GM12878 (cell line): ENCODE measurements at places on chromosomes 13 and 19.
A peak's percentile ranks its signal among the peaks of the same experiment; 100 is the strongest.

DNA sequence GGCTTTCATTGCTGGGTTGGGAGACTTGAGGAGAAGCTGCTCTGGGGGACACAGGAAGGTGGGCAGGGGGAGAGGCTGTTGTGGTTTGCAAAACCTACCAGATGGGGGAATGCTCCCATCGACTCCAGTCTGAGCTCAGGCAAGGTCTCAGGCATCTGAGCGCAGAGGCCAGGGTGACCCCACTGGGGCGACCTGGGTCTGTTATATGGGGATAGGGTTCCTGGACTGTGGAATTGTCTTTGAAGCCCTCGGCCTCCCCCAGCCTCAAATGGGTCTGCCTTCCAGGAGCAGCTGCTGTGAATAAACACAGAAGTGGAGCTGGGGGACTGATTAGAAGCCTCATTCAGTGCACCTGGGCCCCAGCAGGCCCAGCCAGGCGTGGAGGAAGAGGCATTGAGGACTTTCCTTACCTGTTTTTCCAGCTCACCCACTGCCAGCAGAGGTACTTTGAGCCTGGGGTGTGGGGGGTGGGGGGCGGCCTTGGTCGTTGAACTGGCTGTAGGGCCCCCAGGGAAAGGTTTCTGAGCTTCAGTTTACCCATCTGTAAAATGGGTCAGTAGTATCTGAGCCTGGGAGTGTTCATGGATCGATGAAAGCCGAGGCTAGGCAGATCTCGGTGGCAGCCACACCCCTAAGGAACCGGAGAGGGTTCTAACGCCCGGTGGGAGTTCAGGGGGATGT is 1.4 kb downstream of the CERS4 start:
- H3K36me3 ChIP-seq, result no peaks in the 10 kb centered on the region; the same call in 1 of the 2 replicates
- DNase-seq, result no peak
- peak overlapping the region; percentile 95 for H3K27ac ChIP-seq
- peaks cover 25% of the 10 kb centered on the region for H3K4me1 ChIP-seq
- peak overlapping the region; percentile 83 for H3K4me3 ChIP-seq
- no peaks in the 10 kb centered on the region for H3K27me3 ChIP-seq

DNA sequence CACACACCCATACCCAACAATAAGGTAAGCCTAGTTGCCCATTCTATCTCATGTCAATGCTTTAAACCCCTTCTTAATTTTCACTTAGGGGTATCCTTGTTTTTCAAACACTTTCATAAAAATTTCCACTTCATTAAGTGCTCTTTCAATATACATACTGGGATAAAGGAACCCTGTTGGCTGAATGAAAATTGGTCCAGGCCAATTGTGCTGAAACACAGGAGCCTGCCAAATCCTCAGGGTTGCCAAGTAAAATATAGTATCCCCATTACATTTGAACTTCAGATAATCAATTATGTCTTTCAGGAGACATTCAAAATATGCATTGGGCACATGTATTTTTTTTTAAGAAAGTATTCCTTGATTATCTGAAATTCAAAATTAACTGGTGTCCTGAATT is 1131.1 kb downstream of the SLITRK1 start:
- H3K4me1 ChIP-seq, result no peaks in the 10 kb centered on the region
- H3K36me3 ChIP-seq, result no peaks in the 10 kb centered on the region
- no peak overlapping the region for H3K4me3 ChIP-seq
- no peaks in the 10 kb centered on the region for H3K27me3 ChIP-seq
- no peak for DNase-seq

GRCh38 chr19:2534423-2535013 is 58.6 kb downstream of the GADD45B start:
- no peak overlapping the region for H3K4me3 ChIP-seq
- H3K4me1 ChIP-seq, result no peaks in the 10 kb centered on the region
- no peaks in the 10 kb centered on the region for H3K27me3 ChIP-seq
- no peaks in the 10 kb centered on the region for H3K36me3 ChIP-seq

- no peaks in the 10 kb centered on the region for H3K27me3 ChIP-seq
- peaks cover 26% of the 10 kb centered on the region for H3K4me1 ChIP-seq
Measured at GRCh38 chr19:35740108-35740422, 2.2 kb downstream of the IGFLR1 start.

- no peaks in the 10 kb centered on the region for H3K27me3 ChIP-seq
- H3K4me3 ChIP-seq, result no peak overlapping the region
- no peaks in the 10 kb centered on the region for H3K36me3 ChIP-seq
- H3K27ac ChIP-seq, result no peak overlapping the region
Measured at GRCh38 chr13:73065036-73065435, 6.2 kb downstream of the KLF5 start.

- no peaks in the 10 kb centered on the region for H3K4me1 ChIP-seq
- no peak overlapping the region for H3K4me3 ChIP-seq
- DNase-seq, result no peak
- H3K27ac ChIP-seq, result no peak overlapping the region
Measured at GRCh38 chr19:48826606-48827020, 9.7 kb downstream of the HSD17B14 start.

- no peak overlapping the region for H3K27ac ChIP-seq
- no peak for DNase-seq
- no peaks in the 10 kb centered on the region for H3K27me3 ChIP-seq
Measured at GRCh38 chr13:75879656-75880055, 243.5 kb downstream of the LMO7 start.

- H3K27ac ChIP-seq, result no peak overlapping the region
- H3K4me3 ChIP-seq, result no peak overlapping the region
- no peaks in the 10 kb centered on the region for H3K4me1 ChIP-seq
- no peaks in the 10 kb centered on the region for H3K27me3 ChIP-seq
Measured at GRCh38 chr13:45143346-45143751, 23.0 kb downstream of the GTF2F2 start.

DNA sequence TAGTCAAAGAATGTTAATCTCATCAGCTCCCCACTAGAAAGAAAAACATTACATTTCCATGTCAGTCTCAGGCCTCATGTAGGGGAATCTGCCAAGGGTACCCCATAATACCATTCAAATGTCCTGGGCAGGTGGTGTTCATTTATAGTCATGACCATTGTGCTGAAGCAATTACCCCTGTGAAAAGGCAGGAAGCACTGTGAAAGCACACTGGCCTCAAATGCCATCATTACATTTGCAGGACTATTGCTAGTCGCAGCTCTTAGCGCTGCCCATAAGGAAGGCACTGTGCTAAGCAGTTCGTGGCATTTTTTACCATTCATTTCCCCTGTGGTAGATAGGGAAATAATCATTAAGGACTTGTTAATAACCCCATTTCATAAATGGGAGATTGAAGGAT is 109.0 kb downstream of the LHFPL6 start:
- no peak overlapping the region for H3K4me3 ChIP-seq
- no peaks in the 10 kb centered on the region for H3K4me1 ChIP-seq
- H3K27ac ChIP-seq, result no peak overlapping the region
- no peaks in the 10 kb centered on the region for H3K27me3 ChIP-seq

DNA sequence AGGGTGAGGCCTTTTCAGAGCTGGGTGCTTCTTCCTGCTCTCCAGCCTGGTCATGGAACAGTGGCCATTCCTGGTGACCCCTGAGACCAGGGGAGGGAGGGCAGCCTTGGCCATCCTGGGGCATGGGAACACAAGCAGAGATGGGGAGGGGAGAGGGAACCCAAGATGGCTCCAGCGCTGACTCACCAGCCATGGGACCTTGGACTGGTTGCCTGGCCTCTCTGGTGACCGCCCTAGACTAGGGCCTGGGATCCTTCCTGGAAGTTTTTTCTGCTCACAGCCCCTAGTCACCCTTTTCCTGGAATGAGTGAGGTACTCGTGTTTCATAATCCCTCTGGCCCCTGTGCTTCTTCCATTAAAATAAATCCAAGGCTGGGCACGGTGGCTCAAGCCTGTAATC is 3.3 kb upstream of the OPA3 start:
- no peaks in the 10 kb centered on the region for H3K36me3 ChIP-seq
- peaks cover 6% of the 10 kb centered on the region; the same call in 1 of the 2 replicates for H3K4me1 ChIP-seq
- no peak overlapping the region for H3K27ac ChIP-seq
- no peaks in the 10 kb centered on the region for H3K27me3 ChIP-seq
- no peak overlapping the region for H3K4me3 ChIP-seq

GRCh38 chr13:34161931-34162543 is 344.1 kb downstream of the RFC3 start:
- DNase-seq, result no peak
- no peak overlapping the region for H3K4me3 ChIP-seq
- no peak overlapping the region for H3K27ac ChIP-seq
- H3K4me1 ChIP-seq, result no peaks in the 10 kb centered on the region
- no peaks in the 10 kb centered on the region for H3K27me3 ChIP-seq
- no peaks in the 10 kb centered on the region for H3K36me3 ChIP-seq

DNA sequence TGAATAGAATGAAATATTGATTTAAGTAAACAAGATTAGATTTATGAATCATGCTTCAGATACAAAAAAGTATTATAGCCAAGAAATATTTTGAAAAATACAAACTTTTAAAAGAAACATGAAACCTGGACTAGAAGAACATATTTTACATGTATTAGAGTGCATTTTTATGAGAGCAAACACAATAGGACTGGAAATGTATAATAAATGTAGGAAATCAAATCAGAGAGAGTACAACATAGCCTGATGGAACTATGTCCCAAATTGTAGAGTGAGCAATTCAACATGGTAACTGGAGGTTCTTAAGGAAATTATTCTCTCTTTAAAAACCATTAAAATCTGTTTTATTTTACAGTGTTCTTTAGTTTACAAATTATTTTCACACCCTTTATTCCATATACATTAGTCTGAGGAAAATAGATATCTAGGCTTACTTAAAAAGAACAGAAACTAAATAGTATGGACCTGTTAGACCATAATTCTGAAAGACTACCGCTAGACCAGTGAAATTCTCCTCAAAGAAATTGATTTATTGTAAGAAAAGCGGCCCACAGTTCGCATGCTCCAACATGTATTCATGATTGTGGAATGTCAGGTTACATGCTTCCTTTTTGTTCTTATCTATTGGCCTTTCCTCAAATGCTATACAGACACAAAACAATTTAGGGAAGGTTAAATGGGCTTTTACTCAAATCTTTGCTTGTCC is 1526.5 kb upstream of the SLC10A2 start:
- H3K27ac ChIP-seq, result no peak overlapping the region
- no peak overlapping the region for H3K4me3 ChIP-seq
- no peaks in the 10 kb centered on the region for H3K36me3 ChIP-seq

GRCh38 chr13:76812206-76812897 is 73.9 kb downstream of the KCTD12 start:
- H3K4me1 ChIP-seq, result no peaks in the 10 kb centered on the region
- H3K27me3 ChIP-seq, result no peaks in the 10 kb centered on the region
- no peak for DNase-seq
- no peak overlapping the region for H3K4me3 ChIP-seq
- no peaks in the 10 kb centered on the region for H3K36me3 ChIP-seq

DNA sequence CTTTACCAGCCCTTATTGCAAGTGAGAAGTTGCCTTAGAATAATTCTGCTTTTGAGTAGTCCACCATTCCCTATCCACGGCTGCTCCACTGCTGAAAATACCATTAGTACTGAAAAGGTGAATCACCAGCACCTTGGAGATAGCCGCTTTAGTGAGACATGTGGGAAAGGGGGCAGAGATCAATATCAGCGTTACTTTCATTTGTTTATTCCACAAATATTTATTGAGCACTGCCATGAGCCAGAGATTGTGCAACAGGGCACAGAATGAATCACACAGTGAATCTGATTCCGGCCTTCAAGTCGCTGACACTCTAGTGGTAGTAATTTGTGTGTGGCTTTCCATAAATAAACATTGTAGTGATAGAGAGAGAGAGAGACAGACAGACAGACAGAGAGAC is 31.5 kb upstream of the MYO16 start:
- no peaks in the 10 kb centered on the region for H3K27me3 ChIP-seq
- H3K4me3 ChIP-seq, result no peak overlapping the region
- DNase-seq, result no peak
- no peak overlapping the region for H3K27ac ChIP-seq

GRCh38 chr19:46383171-46383815 is 30.1 kb downstream of the CCDC8 start:
- H3K4me1 ChIP-seq, result no peaks in the 10 kb centered on the region
- no peak overlapping the region for H3K27ac ChIP-seq
- peaks cover 39% of the 10 kb centered on the region for H3K36me3 ChIP-seq
- no peak for DNase-seq

- peaks cover 3% of the 10 kb centered on the region; the same call in 1 of the 2 replicates for H3K4me1 ChIP-seq
- H3K27ac ChIP-seq, result no peak overlapping the region
- no peaks in the 10 kb centered on the region for H3K36me3 ChIP-seq
- no peaks in the 10 kb centered on the region for H3K27me3 ChIP-seq
- no peak for DNase-seq
Measured at GRCh38 chr19:15181394-15181793, 19.4 kb downstream of the NOTCH3 start.

- no peak overlapping the region for H3K4me3 ChIP-seq
- no peaks in the 10 kb centered on the region for H3K4me1 ChIP-seq
- H3K27me3 ChIP-seq, result peaks cover 18% of the 10 kb centered on the region
- peak; percentile 51 for DNase-seq
Measured at GRCh38 chr19:40221858-40222619, 3.9 kb upstream of the TTC9B start.

DNA sequence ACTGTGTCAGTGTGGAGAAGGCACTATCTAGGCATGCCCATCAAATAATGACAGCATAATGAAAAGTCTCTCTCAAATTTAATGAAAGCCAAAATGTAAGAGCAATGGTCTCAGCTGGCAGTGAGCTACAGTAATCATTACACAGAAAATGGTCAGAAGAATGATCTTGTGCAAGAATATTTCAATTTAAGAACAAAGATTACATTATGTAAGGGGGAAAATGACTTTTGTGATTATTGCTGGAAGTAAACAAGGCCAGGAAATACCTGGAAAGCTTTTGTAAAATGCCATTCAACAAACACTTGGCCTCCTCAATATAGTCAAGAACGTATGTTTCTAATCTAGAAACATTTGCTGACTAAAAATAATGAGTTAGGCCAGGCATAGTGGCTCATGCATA is 89.1 kb downstream of the CAB39L start:
- DNase-seq, result no peak
- H3K27me3 ChIP-seq, result no peaks in the 10 kb centered on the region
- no peak overlapping the region for H3K4me3 ChIP-seq
- no peak overlapping the region for H3K27ac ChIP-seq
- H3K4me1 ChIP-seq, result no peaks in the 10 kb centered on the region

GRCh38 chr13:51636349-51636890 is 52.2 kb downstream of the WDFY2 start:
- H3K4me1 ChIP-seq, result peaks cover 4% of the 10 kb centered on the region; the same call in 1 of the 2 replicates
- H3K36me3 ChIP-seq, result no peaks in the 10 kb centered on the region
- DNase-seq, result no peak
- H3K4me3 ChIP-seq, result no peak overlapping the region

GRCh38 chr19:57280962-57281400 is 696 bp downstream of the ZNF460 start:
- DNase-seq, result no peak
- no peaks in the 10 kb centered on the region for H3K27me3 ChIP-seq
- H3K4me1 ChIP-seq, result peaks cover 11% of the 10 kb centered on the region
- peaks cover 17% of the 10 kb centered on the region; the same call in 1 of the 2 replicates for H3K36me3 ChIP-seq

GRCh38 chr19:8681345-8682029 is 17.1 kb downstream of the ACTL9 start:
- DNase-seq, result no peak
- no peak overlapping the region for H3K4me3 ChIP-seq
- no peaks in the 10 kb centered on the region for H3K27me3 ChIP-seq
- H3K4me1 ChIP-seq, result no peaks in the 10 kb centered on the region
